ENCODE measurements at places on chromosomes 4 and X. TPM values are rescaled to one million over a fixed set of nuclear protein-coding genes. Genes with fewer than 3 reads are reported as not detected.

The PDLIM3 gene
- polyA plus RNA-seq: 3.7 TPM

The RRH gene
- polyA plus RNA-seq: 0.18 TPM

The VSIG4 gene
- polyA plus RNA-seq: 7.2 TPM

The ZAR1 gene
- not detected for polyA plus RNA-seq

The TAF7L gene
- polyA plus RNA-seq: 0.61 TPM

The APLN gene
- 6.5 TPM for polyA plus RNA-seq

The FGF5 gene
- 0.16 TPM for polyA plus RNA-seq

The CC2D2A gene
- 40.8 TPM for polyA plus RNA-seq

The NEIL3 gene
- 5.2 TPM for polyA plus RNA-seq

The ZCCHC18 gene
- 4.3 TPM for polyA plus RNA-seq

The MAP7D2 gene
- 3.7 TPM for polyA plus RNA-seq

The SPIN4 gene
- 21.5 TPM for polyA plus RNA-seq

The TMEM144 gene
- 5.6 TPM for polyA plus RNA-seq

The RHOH gene
- 1.0 TPM for polyA plus RNA-seq

The TCEAL5 gene
- 16.0 TPM for polyA plus RNA-seq

The C4orf50 gene
- polyA plus RNA-seq: 0.01 TPM

The USP17L17 gene
- not detected for polyA plus RNA-seq

The TRAM1L1 gene
- polyA plus RNA-seq: 10.2 TPM

The PAGE5 gene
- polyA plus RNA-seq: not detected

The GYPE gene
- 4.4 TPM for polyA plus RNA-seq

Data from left renal pelvis (tissue), 4 donors.